ENCODE measurements at places on chromosomes 5 and 9.

DNA sequence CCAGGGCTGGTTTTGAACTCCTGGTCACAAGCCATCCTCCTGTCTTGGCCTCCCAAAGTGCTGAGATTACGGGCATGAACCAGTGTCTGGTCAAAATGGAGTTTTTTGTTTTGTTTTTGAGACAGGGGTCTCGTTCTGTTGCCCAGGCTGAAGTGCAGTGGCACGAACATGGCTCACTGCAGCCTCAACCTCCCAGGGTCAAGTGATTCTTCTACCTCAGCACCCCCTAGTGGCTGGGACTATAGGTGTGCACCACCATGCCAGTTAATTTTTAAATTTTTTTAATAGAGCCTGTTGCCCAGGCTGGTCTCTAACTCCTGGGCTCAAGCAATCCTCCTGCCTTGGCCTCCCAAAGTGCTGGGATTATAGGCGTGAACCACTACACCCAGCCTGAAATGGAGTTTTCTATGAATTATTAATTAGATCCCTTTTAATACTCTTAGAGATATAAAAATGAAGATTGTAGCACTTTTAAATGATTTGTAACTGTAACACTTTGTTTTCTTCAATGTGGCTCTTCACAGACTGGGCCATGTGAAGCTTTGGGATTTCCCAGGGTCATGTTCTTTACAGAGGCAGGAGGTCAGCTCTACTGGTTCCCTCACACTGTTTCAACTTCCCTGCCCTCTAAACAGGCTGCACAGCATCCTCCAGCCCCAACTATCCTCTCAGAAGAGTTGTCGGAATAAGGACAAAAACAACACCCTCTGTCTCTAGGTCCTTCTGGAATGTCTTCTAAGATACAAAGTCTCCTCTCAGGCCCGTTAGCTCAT is 32.7 kb upstream of the SPARC start:
- DNase-seq = no peak

DNA sequence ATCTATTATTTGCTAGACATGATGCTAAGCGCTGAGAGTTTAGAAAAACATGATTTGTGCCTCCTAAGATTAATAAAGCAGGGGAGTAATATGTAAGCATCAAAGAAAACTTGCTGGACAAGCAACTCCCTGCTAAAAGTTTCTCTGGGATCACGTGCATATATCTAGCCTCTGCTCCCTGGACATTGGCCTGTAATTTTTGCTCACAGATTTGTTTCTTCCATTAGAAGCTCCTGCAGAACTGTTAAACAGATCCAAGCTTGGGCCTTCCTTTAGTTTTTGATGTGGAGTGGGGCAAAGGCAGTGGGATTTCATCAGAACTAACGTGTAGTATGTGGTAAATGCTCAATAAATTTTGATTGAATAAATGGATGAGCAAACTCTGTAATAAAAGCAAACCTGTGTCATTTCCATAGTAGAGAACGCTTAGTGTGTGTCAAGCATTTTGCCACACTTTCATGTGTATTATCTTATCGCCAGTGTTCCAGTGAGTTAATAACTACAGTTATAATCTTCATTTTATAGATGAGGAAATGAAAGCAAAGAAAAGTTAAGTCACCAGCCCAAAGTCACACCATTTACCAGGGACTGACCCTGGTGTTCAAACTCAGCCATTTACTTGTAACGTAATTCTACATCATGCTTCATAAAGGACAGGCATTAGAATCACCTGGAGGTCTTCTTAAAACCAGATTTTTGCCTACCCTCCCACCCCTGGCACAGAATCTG is 100.3 kb downstream of the PCSK5 start:
- DNase-seq = no peak

GRCh38 chr5:148805326-148806290 is 20.8 kb upstream of the ADRB2 start:
- no peak for DNase-seq

DNA sequence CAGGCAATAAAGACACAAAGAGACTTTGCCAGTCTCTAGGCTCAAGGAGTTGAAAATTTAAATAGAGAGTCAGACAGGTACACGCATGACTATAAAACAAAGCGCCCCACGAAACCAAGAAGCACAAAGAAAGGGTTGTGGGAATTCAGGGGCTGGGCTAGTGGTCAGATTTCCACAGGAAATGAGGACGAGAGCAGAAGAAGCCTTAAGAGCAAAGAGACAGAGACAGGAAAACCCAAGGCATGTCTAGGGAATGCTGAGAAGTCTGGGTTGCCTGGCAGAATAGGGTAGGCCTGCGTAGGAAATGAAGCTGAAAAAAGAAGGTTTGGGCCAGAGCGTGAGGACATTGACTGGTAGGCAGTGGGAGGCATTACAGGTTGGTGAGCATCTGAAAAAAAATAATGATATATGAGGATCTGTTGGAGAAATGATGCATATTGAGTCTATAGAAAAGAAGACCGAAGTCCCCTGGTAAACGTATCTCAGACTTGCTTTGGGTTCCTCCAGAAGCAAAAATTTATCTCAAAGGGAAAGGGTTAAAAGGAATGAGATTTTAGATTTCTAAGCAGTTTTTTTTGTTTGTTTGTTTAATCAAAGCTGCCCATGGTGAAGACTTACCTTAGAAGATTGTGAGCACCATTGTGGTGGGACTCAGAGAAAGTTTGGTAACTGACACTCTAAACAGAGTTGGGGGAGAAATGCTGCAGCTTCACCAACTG is 51.8 kb downstream of the SLC1A3 start:
- no peak for DNase-seq

GRCh38 chr9:104258296-104259011 is 164.3 kb downstream of the SMC2 start:
- DNase-seq = no peak

- DNase-seq = no peak
Observed at GRCh38 chr5:87099968-87100367, 167.7 kb upstream of the RASA1 start.

DNA sequence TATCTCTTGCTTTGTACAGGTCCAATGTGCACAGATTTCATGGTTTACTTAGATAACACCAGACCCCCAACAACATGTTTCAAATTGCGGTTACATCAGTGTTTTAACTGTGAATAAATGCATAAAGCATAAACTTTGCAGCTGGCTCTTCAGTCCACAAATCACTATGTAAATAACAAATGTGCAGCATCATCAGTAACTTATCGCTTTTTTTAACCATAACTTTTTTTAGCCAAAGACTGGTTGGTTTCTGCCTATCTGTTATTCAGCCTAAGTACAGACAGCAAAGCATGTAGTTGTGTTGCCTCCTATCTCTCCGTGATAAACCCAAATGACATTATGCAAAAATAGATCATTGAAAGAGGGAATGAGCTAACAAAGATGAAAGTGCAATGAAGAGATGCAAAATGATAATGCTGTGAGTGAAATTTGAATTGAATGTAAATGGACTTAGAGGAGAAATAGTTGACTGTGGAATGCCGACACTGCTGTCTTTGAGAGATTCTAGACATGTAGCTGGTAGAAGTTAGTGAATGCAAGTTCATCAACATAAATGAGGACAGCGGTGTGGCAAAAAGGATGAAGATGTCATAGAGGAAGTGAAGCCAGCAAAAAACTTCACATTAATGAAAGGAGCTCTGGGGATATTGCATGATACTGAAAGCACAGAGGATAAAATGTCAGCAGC is 108.8 kb downstream of the PDE8B start:
- DNase-seq = no peak

- DNase-seq = no peak
Observed at GRCh38 chr9:37692622-37693221, 42.0 kb downstream of the FRMPD1 start.

GRCh38 chr5:100560860-100561259 is 25.7 kb downstream of the FAM174A start:
- no peak for DNase-seq

GRCh38 chr9:113363336-113363735 is 13.4 kb downstream of the HDHD3 start:
- DNase-seq = no peak

DNA sequence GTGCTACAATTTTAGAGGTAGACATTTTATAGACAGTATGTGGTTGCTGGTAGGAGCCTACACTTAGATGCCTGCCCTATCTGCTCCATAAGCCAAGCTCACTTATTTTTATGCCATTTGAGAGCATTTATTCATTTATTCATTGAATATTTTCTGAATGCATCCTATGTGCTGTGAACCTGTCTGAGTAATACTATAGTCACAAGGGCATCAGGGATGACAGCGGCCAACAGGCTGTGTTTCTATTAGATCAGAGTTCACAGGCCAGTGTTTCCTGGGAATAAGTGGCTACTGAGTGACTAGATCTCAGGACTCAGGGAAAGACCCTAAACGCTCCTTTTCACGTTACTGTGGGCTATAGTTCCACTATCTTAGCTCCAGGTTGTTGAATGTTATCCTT is 235.2 kb upstream of the MSX2 start:
- no peak for DNase-seq

- DNase-seq = no peak
Observed at GRCh38 chr5:113371721-113372196, 63.0 kb downstream of the TSSK1B start.

DNA sequence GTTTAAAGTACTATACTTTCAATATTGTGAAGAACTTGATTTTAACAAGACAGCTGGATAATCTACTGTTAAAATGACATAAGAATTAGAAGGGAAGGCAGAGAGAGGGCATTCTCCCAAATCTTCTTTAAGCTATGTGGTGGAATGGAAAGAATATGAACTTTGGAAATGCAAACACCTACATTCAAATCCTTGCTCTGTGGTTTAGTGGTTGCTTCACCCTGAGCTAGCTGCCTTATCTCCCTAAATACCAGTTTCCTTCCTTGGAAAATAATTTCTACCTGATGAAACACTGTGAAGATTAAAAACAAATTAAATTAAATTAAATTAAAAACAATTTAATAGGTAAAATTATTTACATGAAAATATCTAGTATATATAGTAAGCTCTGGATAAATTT is 98.5 kb downstream of the GPR21 start:
- DNase-seq = no peak

Measured in omental fat pad (tissue), 4 donors.